ENCODE measurements at places on chromosomes 7 and 10.

DNA sequence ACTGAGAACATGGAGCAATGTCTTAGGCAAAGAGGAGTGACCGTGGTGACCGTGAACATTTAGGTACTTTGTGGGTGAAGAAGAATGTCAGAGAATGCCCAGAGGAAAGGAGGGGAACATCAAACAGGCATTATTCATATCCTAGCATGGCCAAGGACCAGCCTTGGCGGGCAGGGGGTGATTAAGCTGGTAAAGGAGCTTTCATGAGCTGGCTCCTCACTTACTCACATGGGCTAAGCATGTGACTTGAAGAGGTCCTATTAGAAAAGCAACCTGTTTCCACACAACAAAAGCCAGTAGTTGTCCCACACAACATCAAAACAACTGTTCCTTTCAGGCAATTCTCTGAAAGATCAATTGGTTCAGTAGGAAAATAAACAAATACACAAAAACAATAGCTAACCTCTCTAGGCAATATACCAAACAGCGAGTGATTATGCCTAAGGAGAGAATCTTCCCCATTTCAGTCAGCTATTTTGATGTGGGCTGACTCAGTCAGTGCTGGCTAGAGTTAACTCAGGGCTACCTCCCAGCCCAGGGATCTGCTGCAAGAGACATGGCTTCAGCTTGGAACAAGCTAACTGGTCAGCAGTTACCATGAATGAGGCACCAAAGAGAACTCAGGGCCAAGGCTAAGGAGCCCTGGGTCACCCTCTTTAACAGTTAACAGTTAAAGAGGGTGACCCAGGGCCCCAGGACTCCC, 283.5 kb downstream of the ARHGAP12 start:
- no peak for DNase-seq

DNA sequence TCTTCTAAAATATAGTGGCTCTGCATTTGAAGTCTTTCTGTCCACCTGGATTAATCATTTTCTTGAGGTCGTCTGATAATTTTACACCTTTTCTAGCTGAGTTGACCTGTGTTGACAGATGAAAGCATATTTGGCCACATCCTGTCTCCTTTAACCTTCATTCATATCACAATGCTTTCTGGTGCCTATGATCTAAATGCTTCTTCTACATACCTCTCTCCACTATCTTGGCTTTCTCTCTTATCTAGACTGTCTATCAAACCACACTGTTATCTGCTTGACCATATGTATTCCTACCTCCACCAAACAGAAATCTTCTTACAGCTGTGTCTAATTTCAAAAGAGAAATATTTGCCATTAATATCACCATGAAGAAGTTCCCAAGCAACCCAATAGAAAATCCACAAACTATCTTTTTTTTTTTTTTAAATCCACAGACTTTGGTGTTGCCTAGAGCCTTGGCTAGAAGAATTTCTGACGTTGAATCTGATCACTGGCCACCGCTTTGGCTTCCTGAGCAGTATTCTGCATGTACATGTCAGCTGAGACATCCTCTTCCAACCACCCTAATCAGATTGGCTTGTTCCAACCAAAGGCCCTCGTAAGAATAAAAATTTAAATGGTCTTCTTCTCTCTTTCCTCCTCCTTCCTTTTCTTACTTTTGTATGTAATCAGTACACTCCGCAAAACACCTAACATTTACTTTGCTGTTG, 66.3 kb upstream of the SP4 start:
- no peak for DNase-seq

DNA sequence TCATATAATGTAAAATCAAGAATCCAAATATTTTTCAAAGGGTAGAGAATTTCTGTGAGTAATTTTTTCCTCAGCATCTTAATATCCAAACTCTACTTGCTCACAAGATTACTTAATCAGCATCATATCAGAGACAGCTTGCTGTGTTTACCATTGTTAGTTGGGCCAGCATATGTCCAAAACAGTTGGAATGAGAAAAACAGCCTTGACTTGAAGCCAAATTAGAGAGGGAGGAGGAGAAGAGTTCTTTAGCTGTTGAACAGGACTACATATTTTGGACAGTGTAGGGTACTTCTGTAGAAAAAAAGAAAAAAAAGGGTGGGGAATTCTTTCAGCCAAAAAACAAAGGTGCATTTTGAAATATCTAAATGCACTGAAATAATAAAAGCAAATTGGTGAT, 69.8 kb downstream of the HDAC9 start:
- DNase-seq: no peak

DNA sequence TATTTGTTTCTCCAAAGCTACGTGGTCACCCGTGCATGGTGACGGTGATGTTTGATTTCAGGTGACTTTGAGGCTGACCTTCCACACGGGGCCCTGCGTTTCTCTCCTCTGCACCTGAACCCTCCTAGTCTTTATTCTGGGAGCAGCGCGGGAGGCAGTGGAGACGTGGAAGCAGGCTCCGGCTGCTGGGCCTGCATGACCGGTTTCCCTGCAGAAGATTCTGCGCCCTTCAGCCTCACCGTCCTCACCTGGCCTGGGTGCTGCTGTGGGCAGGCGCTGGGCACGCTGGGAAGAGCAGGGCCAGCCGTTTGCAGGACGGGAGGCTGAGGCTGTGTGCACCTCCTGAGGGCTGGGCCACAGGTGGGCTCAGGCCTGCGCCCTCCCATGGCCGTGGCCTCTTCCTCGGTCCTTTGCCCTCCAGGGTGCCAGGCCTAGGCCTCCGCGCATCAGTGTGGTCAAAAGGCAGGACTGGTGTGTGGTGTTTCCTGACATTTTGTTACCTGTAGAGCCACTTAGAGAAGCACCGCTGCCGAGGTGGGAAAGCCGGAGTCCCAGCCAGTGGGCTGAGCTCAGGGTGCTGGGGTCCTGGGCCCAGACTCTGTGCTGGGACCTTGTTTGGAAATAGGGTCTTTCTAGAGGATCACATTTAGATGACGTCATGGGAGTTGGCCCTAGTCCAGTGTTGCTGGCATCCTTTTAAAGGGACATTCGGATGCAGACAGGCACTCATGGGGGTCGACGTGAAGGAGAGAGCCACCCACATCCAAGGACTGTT, 478.3 kb downstream of the DNAJB6 start:
- DNase-seq: no peak

DNA sequence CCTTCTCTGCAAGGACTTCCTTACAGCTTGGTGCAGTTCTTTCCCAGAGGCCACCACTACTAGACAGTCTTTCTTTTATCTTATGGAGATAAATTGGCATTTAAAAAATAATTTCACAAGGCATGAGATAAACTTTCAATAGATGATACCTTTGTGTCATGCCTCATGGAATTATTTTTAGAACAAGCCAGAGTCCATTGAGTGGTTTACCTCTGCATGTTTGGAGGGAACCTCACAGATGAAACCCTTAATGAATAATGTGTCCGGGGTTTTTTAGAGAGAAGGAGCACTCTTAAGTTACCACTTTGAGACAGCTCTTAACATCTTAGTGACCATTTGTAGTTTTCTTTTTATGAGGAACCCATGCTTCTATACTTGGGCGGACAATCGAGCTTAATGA, 17.2 kb downstream of the NODAL start:
- DNase-seq: no peak

- DNase-seq: no peak
Observed at GRCh38 chr7:101602484-101603241, 26.4 kb downstream of the MYL10 start.

DNA sequence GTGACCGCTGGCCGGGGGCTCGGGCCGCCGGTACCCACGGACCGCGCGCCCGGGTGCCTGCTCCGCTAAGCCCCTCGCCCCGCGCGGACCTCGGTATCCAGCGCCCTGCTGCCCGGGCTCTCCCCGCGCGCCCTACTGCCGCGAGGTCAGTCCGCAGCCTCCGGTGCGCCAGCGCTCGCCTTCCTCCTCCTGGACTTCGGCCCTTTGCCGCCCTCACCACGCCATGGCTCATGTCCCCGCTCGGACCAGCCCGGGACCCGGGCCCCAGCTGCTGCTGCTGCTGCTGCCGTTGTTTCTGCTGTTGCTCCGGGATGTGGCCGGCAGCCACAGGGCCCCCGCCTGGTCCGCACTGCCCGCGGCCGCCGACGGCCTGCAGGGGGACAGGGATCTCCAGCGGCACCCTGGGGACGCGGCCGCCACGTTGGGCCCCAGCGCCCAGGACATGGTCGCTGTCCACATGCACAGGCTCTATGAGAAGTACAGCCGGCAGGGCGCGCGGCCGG, 483 bp downstream of the GDF10 start:
- DNase-seq: no peak

All from NCI-H510A (cell line).